ENCODE measurements at places on chromosomes 13 and 19.

- DNase-seq, result no peak
These were observed 1229.0 kb downstream of the PCDH9 start for GRCh38 chr13:66001140-66001539.

- DNase-seq, result no peak
These were observed 117.5 kb downstream of the CCNA1 start for GRCh38 chr13:36549755-36550154.

GRCh38 chr13:62556978-62557377, 1141.3 kb upstream of the PCDH20 start:
- no peak for DNase-seq

DNA sequence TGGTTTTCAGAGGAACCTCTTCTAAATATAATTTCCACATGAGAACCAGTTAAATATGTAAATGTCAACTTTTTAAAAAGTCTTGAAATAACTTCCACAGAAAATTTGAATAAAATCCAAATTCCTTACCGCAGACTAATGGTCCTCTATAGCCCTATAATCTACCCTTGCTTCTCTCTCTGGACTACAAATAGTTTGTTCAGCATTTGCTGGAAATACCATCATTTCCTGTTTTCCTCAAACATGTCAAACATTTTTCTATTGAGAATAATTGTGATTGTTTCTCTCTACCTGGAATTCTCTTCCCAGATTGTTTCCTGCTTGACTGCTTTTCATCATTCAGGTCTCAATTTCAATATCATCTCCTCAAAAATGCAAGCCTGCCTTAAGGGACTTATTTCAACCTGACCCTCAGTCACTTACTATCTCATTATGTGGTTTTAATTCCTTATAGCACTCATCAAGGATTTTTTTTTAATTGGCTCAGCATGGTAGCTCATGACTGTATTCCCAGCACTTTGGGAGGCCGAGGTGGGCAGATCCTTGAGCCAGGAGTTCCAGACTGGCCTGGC, 898.9 kb upstream of the MIR17HG start:
- DNase-seq, result no peak

- DNase-seq, result no peak
These were observed 10.5 kb downstream of the TULP2 start for GRCh38 chr19:48887861-48888612.

- DNase-seq, result peak; percentile 41
These were observed 1.2 kb downstream of the SLC7A1 start for GRCh38 chr13:29594303-29594709.

GRCh38 chr19:40217027-40217810, 965 bp downstream of the TTC9B start:
- DNase-seq, result peak; percentile 83

DNA sequence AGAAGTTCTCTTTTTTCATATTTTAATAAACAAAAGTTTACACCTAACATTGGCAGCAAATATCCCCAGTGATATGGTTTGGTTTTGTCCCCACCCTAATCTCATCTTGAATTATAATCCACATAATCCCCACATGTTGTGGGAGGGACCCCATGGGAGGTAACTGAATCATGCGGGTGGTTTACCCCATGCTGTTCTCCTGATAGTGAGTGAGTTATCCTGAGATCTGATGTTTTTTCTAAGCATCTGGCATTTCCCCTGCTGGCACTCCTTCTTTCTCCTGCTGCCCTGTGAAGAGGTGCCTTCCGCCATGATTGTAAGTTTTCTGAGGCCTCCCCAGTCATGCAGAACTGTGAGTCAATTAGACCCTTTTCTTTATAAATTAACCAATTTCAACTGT, 214.7 kb downstream of the SLITRK1 start:
- no peak for DNase-seq

DNA sequence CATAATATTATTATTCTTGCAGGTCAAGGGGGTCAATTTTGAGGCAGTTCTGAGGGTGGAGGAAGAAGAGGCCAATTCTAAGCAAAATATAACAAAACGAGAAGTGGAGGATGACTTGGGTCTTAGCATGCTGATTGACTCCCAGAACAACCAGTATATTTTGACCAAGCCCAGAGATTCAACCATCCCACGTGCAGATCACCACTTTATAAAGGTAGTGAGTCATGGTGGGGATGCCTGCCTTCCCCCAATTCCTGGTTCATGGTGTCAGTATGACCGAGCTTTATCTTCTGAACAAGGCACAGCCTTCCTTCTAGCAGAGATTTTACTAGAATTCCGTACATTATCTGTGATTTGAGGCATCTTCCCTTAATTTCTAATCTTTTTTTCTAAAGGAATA, 9.4 kb upstream of the DCUN1D2 start:
- no peak for DNase-seq

DNA sequence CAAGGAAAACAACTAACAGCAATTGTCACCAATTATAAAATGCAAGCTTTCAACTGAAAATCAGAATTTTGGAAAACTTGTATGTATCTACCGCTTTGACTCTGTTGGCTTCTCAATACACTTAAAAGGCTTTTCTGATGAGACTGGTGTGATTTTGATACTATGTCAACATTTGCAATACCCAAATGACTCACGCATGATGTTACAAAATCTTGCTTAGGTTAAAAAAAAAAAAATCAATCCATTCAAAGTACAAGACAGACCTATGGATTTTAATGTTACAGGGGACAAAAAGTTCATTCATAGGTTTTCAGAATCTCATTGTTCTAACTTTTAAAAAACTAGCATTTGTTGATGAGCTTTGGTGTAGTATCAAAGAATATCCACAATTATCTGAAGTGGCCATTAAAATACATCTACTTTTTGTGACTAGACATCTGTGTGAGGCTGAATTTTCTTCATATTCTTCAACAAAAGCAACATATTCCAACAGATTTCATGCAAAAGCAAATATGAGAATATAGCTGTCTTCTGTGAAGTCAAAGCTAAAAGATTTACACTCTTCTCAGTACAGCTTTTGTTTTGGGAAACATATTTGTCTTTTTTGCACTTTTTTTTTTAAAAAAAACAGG, 10.7 kb downstream of the ELF1 start:
- no peak for DNase-seq

GRCh38 chr13:99322297-99323103, 15.3 kb upstream of the GPR183 start:
- DNase-seq, result no peak

DNA sequence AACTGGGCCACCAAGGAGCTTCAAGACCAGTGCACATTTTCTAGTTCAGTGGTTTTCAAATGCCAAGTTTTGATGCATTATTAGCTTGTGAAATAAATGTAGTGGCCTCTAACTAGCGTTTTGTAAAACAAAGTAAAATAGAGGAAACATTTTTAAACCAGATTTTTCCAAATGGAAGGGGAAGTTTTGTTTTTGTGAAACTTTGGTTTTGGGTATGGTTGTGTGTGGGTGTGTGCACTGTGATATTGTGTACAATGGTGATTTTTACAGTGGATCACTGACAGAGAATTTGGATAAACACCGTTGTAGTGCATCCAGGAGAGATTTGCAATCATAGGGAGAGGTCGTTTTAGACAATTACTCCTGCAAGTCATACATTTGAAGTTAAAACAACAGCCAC, 108.9 kb downstream of the SLC7A1 start:
- no peak for DNase-seq

GRCh38 chr13:95184317-95184716, 116.9 kb downstream of the ABCC4 start:
- no peak for DNase-seq

- no peak for DNase-seq
These were observed 104.7 kb downstream of the GGACT start for GRCh38 chr13:100483841-100484381.

GRCh38 chr19:42325896-42326771, 699 bp downstream of the MEGF8 start:
- no peak for DNase-seq

GRCh38 chr19:34336781-34337271, 28.2 kb upstream of the GPI start:
- DNase-seq, result no peak

DNA sequence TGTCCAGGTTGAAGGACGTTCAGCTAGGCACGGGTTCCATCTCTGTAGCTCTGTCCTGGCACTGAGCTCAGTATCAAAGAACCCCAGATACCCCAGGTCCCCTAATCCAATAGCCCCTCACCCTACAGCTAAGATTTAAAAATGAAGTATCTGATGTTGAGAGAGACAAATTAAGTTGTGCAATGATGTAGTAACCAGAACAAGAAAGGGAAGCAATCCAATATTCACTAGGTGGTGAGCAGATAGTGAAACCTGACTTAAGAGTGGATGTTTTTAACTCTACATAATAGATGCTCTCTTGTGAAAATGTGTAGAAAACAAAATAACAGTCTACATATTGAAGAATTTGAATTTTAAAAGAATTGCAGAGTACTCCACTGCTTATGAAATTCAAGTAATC, 1.8 kb downstream of the ACOD1 start:
- DNase-seq, result no peak

DNA sequence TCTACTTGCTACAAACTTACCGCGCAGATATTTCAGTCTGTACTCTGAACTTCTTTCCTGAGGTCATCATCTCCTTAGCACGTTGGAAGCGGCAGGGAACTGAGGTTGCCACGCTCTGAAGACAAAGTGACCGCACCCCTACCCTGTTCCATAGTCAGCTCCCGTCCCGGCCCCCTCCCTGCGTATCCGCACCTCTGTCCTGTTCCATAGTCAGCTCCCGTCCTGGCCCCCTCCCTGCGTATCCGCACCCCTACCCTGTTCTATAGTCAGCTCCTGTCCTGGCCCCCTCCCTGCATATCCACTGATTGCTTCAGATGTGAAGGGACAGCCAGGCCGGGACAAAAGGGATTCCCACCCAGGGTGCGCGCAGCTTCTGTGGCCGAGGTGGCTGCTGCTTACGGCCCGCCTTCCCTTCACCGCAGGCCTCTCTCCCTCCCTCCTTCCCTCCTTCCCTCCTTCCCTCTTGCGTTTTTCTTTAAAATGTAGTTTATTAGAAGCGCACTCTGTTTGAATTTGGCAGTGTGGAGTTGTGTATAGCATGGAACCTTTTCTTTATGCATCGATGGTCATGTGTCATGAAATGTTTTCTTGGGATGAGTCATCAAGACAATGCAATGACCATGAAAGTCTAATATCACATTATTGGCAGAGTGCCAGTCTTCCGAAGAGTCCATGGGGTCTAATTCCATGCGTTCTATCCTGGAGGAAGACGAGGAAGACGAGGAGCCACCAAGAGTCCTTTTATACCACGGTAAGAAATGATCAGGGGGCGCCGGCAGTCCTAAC, 21.9 kb upstream of the NDUFS7 start:
- DNase-seq, result no peak

DNA sequence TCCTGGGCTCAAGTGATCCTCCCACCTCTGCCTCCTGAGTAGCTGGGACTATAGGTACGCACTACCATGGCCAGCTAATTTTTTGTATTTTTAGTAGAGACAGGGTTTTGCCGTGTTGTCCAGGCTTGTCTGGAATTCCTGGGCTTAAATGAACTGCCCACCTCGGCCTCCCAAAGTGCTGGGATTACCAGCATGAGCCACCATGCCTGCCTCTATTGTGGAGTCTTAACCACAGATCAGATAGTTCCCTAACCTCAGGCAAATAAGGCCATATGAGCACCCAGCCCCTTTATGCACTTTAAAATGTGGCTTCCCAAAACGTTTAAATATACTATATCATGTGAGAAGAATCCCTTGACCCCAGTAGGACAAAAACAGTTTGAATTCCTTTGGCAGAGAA, 16.4 kb downstream of the CNMD start:
- no peak for DNase-seq

DNA sequence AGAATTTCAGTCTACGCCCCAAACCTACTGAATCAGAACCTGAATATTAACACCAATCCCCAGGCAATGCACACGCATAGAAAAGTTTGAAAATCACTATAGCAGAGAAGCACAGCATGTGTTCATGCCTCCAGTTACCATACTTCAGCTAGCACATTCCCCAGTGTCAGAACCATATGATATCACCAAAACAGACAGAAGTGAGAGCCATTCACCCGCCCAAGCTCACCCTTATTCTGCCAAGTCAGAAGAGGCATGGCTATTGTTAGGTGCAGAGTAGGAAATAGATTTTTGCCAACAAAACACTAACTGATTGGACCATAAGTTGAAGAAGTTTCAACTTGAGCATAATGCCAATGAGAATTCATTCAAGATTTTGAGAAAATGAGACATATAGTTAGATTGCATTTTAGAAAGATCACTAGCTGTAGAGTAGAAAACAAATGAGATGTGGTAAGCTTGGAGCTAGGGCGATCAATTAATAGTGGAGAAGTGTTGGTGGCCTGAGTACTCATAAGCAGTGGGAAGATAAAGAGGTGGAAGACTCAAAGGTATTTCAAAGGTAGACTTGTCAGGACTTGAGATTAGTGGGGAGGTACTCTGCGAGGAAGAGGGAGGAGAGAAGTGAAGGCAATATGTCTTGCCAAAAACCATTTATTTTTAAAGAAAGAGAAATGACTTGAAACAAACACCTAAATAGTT, 492.4 kb downstream of the SUCLA2 start:
- DNase-seq, result no peak

DNA sequence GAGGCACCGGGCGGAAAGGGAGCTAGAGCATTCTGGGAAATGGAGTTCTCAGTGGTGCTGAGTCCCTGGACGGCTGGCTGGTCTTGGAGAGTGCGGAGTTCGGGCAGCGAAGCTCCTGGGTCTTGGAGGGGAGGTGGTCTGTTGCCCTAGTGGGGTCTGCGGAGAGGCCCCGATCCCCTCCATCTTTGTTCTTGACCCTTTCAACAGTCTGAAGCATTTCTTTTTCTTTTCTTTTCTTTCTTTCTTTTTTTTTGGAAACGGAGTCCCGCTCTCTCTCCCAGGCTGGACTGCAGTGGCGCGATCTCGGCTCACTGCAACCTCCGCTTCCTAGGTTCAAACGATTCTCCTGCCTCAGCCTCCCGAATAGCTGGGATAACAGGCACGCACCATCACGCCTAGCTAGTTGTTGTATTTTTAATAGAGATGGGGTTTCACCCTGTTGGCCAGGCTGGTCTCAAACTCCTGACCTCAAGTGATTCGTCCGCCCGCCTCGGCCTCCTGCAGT, 440 bp upstream of the SYMPK start:
- no peak for DNase-seq

- no peak for DNase-seq
These were observed 3.6 kb downstream of the ZIC5 start for GRCh38 chr13:99967869-99968520.

DNA sequence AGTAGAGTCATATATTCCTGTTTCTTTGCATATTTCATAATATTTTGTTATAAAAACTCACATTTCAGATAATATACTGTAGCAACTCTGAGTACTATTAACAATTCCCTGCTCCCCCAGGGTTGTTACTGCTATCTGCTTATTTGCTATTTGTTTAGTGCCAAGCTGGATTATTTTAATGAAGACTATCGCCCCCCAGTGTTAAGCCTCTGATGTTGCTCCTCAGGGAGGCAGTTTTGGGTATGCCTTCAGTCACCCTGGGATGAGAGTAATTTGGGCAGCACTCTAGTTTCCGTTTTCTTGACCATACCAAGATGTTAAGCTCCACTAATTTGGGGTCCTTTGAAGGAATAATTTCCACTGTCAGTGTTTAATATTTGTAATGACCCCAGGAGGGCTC, 46.0 kb downstream of the MICU2 start:
- DNase-seq, result no peak

GRCh38 chr13:53200498-53201453, 172.2 kb downstream of the OLFM4 start:
- DNase-seq, result no peak

All from Panc1 (cell line).